ENCODE measurements at places on chromosomes 4 and X.

DNA sequence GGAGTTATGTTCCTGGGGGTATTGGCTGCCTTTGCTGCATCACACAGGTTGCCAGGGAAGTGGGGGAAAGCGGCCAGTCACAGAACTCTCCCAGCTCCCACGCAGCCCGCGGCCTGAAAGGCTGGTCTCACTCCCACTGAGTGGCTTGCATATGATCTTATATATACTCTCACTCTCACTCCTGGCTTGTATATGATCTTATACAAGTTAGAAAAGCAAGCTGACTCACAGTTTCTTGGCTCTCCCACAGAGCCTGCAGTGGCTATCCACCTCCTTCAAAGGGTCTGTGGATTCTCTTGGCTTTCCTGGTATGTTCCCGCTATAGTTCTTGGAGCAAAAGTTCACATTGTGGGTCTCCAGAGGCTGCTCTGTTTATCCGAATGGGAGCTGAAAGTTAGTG lies 833.5 kb upstream of the GALNTL6 start:
- DNase-seq = no peak

- no peak for DNase-seq
Measured at GRCh38 chr4:146490106-146490505, 31.6 kb downstream of the SLC10A7 start.

DNA sequence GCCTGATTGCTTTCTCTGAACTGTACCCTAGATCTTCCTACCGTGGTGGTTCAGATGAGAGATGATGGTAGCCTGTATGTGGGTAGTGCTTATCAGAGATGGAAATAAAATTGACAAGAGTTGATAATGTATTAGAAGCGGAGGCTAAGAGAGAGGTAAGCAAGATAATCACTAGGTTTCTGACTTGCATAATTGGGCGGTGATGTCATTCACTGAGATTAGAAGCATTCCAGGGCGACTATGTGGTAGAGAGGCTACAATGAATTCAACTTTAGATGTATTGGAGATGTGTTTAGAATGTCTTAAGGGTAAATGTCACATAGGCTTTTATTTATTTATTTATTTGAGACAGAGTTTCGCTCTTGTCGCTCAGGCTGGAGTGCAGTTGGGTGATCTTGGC lies 415 bp upstream of the TENM3 start:
- DNase-seq = no peak

DNA sequence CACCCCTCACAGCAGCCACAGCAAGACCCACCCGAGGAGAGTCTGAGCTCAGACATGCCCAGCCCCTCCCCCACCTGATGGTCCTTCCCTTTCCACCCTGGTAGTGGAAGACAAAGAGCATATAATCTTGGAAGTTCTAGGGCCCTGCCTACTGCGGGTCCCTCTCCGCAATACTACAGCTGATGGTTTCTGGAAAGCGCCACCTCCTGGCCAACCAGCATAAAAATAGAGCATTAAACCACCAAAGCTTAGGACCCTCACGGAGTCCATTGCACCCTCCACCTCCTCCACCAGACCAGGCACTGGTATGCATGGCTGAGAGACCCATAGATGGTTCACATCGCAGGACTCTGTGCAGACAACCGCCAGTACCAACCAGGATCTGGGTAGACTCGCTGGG lies 78.2 kb downstream of the SH3BGRL start:
- no peak for DNase-seq

DNA sequence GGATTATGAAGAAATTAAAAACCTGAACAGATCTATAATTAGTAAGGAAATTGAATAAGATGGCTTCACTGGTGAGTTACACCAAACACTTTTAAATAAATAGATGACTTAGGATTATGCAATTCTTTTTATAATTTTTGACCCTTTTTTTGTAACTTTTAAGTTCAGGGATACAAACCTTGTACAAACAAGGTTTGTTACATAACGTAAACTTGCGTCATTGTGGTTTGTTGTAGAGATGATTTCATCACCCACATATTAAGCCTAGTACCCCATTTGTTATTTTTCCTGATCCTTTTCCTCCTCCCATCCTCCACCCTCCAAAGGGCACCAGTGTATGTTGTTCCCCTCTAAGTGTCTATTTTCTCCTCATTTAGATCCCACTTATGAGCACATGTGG lies 75.7 kb downstream of the CPEB2 start:
- no peak for DNase-seq

DNA sequence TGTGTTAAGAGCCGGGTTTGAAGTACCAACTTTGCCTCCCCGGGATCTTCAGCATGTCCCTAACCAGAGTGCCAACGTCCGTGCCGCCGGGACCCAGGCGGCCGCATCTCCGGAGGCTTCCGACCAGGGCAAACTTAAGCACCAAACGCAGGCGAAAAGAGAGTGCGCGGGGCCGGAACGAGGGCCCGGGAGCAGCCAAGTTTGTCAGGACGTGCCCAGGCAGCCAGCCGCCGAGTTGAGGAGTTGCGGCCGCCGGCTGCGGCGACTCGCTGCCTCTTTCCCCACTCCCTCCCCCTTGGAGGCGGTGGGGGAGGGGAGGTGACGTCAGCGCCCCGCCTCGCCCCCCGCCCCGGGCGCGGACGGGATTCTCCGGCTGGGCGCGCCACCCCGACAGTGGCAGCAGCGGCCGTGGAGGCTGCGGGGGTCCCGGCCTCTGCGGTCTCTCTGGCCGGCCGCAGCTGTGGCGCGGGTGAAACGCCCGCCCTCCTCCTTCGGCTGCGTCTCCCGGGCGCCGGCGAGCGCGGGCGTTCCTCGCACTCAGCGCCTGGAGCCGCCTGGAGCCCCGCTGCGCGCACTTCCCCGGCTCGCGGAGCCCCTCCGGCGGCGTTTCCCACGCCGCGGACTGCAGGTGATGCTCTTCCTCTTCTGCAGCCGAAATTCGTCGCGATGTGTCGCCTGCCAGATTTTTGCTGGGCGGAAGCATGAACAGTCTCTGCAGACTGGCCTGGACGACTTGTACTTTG lies 2.9 kb upstream of the FAT1 start:
- DNase-seq = no peak

All from stimulated activated CD4-positive, alpha-beta T cell treated with anti-CD3 and anti-CD28 coated beads, TNF-alpha, amount 100 ng/mL, for 1 hour (primary cell).